ENCODE measurements at places on chromosomes 4 and X.

- DNase-seq: peak; percentile 81
Observed at GRCh38 chr4:41360921-41361793, 104.4 kb downstream of the UCHL1 start.

GRCh38 chr4:55312489-55313101 lies 33.4 kb upstream of the SRD5A3 start:
- DNase-seq: no peak

- DNase-seq: no peak
Observed at GRCh38 chrX:97372001-97372766, 488.5 kb downstream of the RPA4 start.

DNA sequence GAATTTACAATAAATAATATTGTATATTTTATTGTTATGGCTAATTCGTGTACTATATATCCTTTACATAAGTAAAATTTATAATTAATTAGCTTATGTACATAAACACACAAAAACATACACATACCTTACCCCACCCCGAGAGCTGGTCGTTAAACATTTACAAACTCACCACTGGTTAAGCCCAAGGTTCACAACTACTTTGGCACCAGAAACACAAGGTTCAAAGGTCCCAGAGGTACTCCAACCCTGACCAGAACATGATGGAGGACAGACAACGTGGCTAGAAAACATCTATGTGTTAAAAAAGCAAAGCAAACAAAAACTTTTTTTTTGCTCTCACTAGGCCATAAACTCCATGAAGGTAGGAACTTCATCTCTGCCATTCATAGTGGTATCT lies 37.7 kb downstream of the SLC25A5 start:
- DNase-seq: no peak

DNA sequence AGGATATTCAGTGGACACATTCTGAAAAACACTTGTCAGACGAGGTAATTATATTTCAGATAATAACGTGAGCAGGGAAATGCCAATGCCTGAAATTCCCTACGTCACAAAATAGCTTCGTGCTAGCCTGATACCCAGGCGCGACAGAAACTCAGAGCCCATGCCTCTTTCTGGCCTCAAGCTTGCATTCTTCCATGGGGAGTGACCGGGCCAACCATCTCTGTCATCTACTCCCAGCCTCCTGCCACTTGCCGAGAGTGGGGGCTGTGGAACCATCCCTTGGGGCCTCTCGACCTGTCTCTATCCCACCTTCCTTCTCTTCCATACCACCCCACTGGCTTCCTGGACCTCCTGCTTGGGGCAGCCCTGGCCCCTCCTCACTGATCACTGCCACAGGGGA lies 34.5 kb upstream of the CDKN2AIP start:
- no peak for DNase-seq

DNA sequence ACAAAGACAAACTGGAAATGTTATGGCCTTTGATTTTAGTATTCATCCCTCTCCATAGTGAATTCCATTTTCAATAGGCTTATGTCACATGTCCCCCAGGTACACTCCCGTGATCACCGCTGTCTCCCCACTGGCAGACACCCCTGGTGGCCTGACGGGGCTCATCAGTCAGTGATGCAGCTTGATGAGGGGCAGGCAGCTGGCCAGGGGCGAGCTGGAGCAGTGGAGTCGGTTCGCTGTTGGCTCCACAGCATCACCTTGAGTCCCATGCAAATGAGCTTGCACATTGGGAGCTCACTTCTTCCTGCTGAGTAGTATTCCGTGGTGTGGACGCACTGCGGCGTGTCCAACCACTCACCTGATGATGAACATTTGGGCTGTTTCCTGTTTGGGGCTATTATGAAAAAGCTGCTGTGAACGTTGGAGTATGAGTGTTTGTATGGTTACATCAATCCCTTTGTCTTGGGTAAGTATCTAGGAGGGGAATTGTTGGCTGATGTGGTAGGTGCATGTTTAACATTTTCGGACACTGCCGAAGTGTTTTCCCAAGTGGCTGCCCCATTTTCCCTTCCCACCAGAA lies 5.2 kb downstream of the TREX2 start:
- DNase-seq: no peak

- no peak for DNase-seq
Observed at GRCh38 chr4:128525387-128525786, 237.8 kb upstream of the PGRMC2 start.

- no peak for DNase-seq
Observed at GRCh38 chr4:6941796-6942195, 32.2 kb downstream of the TBC1D14 start.

DNA sequence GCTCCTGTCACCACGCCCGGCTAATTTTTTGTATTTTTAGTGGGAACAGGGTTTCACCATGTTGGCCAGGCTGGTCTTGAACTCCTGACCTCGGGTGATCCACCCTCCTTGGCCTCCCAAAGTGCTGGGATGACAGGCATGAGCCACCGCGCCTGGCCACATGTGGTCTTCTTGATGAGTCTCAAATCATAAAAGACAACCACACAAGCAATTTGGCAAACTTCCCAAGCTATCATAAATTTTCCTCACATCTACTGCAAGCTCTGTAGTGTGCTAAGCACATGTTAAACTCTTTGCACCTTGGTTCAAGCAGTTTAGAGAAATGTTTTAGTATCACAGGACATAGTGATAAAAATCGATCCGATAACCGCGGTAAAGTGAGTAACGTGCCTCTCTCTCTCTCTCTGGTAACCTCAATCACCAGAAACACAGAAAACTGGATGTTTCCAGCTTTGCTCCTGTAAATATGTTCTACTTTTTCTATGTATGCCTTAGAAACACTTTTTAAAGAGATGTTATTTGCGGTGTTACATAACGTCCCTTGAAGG lies 256.8 kb downstream of the DHRSX start:
- DNase-seq: no peak

DNA sequence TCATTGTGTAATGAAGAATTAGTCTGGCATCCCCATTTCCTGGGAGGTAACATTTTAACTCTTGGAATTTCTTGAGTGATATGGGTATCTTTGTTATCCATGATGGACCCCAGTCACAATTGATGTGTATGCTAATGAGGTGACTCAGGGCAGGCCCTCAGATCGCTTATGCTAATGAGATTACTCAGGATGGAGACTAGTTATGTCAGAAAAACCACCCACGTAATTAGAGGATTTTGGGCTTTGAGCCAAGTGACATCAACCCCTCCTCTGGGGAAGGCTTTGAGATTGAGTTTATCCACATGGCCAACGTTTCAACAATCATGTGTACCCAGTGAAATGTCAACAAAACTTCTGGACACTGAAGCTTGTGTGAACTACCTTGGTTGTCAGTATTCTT lies 772.7 kb downstream of the STPG2 start:
- DNase-seq: no peak

GRCh38 chrX:55007656-55008055 lies 7.5 kb downstream of the APEX2 start:
- DNase-seq: no peak

DNA sequence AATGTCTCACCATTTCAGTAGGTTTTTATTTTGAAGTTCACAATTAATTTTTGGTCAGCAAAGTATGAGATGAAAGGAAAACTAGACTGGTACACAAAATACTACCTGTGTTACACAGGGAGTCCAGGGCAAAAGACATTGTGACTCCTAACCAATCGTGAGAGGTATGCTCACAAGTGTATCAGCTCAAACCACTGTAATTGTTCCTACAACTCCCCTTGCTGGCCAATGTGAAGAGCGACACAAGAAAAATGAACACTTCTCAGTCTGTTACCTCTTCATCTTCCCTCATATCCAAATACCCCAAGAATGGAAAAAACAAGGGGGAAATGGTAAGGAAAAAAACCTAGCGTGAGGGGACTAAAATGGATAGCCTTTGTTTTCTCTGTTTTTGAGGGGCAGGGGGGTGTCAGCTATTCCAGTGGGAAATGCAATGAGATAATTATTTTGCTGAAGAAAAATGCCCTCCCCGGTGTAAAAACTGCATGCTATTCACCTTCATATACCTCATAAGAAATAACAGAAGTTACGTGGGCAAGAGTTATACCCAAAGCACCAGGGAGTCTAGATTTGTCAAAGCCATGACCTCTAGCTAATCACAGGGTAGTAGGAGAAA lies 30.6 kb upstream of the NSUN7 start:
- no peak for DNase-seq

- no peak for DNase-seq
Observed at GRCh38 chr4:2263926-2264321, 2.0 kb upstream of the MXD4 start.

DNA sequence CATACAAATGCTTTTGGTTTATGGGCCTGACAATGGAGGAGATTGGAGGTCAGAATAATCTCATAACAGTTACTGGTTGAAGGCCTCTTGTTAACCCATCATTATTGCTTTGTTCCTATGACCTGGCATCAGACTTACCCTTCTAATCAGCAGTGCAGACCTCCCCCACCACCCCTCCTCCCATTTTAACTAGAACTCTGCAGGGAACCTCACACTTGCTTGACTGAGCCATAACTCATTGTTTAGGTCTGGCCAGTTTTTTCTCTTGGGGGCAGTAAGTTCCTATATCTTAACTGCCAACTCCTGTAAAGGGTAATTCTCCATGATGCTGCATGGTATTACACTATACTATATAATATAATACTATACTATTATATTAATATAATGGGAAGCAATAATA lies 609.3 kb downstream of the IL1RAPL1 start:
- no peak for DNase-seq

- no peak for DNase-seq
Observed at GRCh38 chr4:1414831-1415680, 8.8 kb upstream of the NKX1-1 start.

DNA sequence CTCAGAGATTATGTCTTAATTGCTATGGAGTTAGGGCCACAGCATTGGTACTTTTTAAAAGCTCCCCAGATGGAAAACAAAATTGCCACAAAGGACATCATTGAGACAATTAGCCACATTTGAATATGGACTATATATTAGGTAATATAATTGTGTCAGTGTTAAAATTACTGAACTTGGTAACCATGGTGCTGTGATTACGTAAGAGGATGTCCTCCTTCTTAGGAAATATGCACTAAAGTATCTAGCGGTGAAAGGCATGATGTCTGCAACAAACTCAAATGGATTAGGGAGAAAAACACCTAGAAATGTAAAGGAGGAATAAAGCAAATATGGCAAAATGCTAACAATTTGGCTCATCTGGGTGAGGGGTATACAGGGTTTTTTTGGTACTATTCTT lies 89.9 kb upstream of the PAK3 start:
- DNase-seq: no peak

GRCh38 chr4:136650541-136651277 lies 881.6 kb downstream of the PCDH18 start:
- no peak for DNase-seq

GRCh38 chr4:41541687-41542094 lies 3.7 kb downstream of the LIMCH1 start:
- no peak for DNase-seq

DNA sequence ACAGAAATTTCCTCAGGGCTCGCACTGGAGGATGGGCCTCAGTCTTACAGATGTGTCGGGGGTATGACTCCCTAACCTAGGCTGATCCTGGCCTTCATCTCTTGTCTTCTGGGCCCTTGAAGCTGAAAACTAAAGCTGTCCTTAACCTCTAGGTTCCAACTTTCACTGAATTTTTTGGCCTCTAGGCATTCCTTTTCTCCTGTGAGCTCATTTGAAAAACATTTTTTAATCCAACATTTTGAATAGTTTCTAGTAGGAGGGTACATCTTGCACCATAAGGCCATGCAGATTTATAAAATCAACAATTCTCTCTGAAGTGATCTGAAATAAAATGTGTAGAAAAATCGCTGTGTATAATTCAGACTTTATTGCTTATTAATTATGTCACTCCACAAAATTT lies 19.7 kb downstream of the RWDD4 start:
- no peak for DNase-seq

DNA sequence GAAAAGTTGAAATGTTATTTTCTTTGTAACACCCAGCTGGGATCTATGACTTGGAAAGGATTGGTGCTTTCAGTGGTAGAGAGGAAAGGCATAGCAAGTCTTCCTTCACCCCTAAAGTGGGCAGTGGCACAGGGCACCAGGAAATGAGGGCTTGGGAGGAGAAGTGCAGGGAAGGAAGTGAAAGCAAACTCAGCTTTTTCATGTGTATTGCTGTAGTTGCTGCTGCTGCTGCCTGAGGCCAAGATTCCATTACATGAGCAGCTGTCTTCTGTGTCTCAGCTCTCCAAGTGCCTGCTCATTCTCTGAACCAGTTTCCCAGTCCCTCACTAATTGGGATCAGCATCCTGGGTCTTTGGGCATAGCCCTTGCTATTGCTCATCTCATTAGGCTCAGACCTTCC lies 2.6 kb downstream of the HCCS start:
- peak; percentile 3 for DNase-seq

DNA sequence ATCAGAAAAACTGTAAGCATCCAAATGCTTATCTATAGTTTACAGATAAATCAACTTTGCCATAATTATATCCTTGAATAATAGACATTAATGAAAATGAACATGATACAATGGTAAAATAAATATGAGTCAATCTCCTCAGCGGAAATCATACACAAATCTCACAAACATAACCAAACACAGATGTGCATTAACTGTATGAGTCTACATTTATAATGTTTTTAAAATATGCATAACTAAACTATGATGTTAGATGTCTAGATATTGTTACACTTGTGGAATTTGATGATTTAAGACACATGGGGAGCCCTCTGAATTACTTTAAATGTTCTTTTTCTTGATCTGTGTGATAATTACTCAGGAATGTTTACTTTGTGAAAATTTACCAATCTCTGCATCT lies 951.2 kb downstream of the TECRL start:
- DNase-seq: no peak

- DNase-seq: no peak
Observed at GRCh38 chr4:139913995-139914598, 239.9 kb downstream of the MAML3 start.

DNA sequence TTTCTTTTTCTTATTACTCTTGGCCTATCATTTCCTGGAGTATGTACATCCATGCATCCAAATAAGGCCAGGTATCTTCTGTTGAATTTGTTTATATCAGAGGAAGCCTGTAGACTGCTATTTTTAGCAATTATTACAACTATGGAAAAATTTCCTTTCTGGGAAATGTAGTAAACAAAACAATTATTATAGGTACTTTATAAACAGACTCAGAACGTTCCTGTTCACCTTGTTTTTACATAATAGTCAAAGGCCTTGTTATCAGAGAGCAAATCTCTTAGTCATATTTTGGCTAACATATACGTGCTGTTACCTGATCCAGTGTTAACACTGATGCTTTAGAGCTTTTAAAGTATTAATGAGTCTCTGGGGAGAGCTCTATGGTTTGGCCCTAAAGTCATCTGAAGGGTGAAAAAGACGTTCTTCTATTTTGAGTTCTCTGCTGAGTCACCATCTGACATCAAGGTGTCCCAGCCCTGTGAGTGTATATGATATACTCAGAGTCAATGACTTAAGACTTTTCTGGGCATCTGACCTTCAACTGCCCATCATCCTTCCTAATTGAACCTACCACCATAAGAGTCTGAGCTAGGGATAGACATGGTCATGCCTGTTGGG lies 7.3 kb downstream of the SPARCL1 start:
- no peak for DNase-seq

- DNase-seq: no peak
Observed at GRCh38 chr4:47831026-47831679, 6.7 kb downstream of the CORIN start.

GRCh38 chr4:136301749-136302495 lies 1230.4 kb downstream of the PCDH18 start:
- DNase-seq: no peak

- no peak for DNase-seq
Observed at GRCh38 chrX:19924285-19924684, 36.9 kb upstream of the SH3KBP1 start.

Measured in head of caudate nucleus (tissue), 42 donors.